ENCODE measurements at places on chromosomes 11 and 22.

GRCh38 chr11:128956401-128957201, 13.9 kb upstream of the TP53AIP1 start:
- peak; percentile 71 for DNase-seq

DNA sequence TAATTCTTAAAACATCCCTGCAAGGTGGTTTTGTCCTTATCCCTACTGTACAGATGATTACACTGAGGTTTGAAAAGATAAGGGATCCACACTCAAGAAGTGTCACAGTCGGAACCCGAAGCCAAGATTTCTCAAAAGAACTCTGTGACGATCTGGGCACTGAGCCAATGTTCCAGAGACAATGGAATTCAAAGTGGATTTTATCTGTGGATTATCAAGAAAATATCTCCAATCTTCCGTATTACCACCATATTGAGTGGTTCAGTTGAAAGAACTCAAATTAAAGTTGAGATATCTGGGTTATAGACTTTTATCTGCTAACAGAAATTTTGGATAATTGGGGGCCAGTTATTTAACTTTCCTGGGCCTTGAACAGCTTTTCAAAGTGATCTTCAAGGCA, 100.0 kb upstream of the GRAMD1B start:
- DNase-seq: no peak

DNA sequence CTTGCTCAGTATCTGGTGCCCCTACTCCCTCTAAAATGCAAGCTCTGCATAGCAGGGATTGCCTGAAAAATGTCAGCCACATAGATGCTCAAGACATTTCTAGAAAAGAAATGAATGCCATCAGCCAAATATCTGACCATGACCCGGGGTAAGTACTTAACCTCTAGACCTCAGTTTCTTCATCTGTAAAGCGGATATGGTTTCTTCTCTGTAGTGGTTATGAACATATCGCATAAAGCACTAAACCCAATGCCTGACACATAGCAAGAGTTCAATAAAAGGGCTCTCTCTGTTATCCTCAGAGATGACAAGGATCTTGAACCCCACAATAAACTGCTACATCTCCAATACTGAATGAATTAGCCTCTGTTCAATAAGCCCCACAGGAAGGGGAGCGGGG, 122.6 kb downstream of the ABTB2 start:
- no peak for DNase-seq

DNA sequence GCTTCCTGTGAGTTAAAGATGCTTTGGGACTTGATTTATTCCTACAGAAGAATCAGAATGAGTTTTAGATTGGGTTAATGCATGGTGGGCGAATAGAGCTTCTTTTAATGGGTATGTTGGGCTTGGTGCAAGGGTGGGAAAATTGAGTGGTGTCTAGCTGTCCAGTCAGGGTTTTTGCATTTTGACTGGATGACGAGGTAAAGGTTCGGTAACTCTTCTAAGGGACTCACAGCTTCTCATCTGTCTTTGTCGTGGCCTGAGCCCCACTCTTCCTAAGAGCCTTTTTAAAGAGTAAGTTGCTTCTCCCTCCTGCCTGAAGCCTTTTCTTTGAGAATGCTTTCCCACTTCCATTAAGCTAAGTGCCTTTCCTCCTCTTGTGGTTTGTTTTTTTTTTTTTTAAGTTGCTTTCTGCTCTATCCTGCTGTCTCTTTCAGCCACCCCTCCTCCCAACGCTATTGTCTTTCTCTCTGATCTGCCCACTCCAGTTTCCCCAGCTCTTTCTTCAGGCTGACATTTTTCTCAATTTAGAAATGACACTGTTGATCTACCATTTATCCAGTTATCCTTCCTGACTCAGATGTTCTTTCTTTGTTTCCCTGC, 1.1 kb downstream of the DPF2 start:
- peak; percentile 25 for DNase-seq

DNA sequence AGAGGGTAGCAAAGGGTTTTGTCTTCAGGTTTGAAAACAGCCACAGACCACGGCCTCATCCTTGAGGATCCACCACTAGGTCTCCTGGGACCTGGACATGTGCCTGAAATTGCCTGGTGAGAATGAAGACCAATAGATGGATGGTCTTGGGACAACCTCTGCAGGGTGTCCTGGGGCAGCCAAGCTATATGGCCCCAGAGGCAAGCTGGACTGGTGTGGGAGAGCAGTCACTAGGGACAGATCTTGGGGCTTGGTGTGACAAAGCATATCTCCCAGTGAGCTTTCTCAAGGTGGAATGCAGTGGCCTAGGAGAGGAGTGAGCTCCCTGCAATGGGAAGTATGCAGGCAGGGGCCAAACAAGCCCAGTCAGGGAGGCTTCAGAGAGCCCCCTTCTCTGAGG, 13.6 kb downstream of the P2RY6 start:
- DNase-seq: no peak

DNA sequence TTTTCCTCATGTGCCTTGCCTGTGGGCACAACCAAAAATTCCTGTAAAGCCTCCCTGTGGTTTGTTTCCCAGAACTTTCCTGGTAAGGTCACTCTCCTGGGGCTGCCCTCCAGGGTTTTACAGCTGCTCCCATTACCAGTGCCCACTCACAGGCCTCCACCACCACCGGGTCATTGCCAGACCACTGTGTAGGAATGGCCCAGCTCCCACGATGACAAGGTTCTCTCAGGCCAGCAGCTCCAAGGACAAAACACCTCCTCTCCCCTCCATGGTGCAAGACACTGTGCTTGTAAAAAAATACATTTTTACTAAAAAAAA, 96.1 kb upstream of the AKIP1 start:
- DNase-seq: no peak

All from retina (tissue), 1 donor.